ENCODE measurements at places on chromosomes 3 and 15.

GRCh38 chr3:37999836-38000235 is 9.2 kb downstream of the VILL start:
- no peak for DNase-seq

DNA sequence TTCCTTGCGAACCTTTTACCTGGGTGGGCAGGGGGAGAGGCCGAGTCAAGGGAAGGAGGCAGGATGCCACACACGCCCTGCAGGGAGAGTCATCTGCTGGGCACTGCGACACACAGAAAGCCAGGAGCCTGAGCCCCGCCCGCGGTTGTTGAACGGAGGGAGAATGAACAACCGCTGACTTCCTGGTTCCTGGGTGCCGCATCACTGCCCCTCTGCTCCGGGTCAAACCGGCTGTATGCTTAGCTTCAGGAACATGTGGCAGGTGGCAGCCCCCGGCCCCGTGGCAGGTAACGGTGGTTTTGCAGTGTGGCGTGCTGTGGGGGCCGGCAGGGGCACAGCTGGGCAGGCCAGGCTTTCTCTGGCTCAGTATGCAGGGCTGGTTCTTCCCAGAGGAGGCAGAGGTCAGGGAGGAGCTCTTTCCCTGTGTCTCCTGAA is 33.4 kb downstream of the APBA2 start:
- no peak for DNase-seq

GRCh38 chr15:89167267-89168176 is 53.9 kb downstream of the RLBP1 start:
- no peak for DNase-seq

GRCh38 chr3:61683549-61684236 is 122.3 kb downstream of the PTPRG start:
- DNase-seq: no peak

DNA sequence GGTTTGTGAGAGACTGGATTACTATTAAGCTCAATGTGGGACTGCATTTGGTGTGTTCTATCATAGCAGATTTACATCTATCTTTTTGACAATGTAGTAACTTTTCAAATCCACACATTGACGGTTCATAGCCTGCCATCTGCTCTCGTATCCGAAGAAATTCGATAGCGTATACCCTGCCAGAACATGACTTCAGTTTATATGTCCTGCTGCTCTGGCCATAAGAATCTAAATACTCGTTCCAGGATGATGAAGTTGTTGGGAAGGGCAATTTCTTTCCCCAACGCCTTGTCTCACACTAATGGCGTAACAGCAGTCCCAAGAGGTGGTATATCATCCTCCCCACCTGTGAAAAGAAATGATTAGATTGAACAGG is 180.0 kb downstream of the LSAMP start:
- DNase-seq: no peak

- no peak for DNase-seq
Measured at GRCh38 chr3:59424268-59425010, 374.6 kb upstream of the CFAP20DC start.

- no peak for DNase-seq
Measured at GRCh38 chr15:65079580-65079979, 3.0 kb downstream of the KBTBD13 start.

- DNase-seq: no peak
Measured at GRCh38 chr3:37514055-37514665, 339.8 kb upstream of the LRRFIP2 start.

DNA sequence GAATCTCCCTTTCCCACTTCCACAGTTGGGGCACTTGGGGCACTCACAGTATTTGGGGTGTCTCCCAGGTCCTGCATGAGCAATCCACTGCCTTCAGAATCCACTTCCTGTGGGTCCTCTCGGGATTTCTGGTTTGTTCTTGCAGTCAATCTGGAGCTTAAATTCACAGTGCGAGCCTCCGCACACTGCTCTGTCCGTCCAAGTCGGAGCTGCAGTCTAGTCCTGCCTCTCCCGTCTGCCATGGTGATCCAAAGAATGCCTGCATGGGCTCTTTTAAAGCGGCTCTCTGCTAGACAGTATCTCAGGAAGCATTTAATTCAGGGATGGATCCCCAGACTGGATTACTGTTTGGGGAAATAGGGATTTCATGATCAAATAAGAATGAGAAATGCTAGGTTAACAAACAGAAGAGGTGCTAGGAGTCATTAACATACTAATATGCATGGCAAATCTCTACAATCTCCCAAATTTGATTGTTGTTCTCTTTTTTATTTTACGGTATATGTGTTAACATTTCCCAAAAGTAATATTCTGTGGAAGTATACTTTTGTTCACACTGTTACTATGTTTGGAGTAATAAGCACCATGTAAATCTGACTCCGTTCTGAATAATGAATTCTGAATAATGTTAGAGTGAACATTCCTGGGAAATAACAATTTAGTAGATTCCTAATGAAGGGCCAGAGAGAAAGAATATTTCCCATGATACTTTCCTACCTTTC is 142.5 kb downstream of the HCN4 start:
- DNase-seq: no peak

DNA sequence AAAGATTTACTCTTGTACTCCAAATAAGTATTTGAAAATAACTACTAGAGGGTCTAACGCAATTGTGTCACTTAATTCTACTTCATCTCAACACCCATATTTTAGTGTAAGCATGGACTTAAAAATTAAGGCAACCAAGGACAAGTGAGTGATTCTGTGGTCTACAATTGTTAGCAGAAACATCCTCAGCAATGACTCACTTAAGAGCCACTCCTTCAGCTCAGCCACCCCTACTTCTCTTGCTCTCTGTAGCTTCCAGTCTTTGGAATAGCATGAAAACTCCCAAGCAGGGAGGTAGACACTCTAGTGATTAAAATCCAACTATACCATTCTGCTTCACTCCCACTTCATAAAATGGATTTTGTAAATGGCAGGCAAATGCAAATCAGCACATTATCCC is 116.0 kb upstream of the LRRN1 start:
- no peak for DNase-seq

GRCh38 chr3:187504435-187504834 is 136.2 kb downstream of the RTP4 start:
- DNase-seq: no peak

- no peak for DNase-seq
Measured at GRCh38 chr3:161139686-161140085, 34.5 kb upstream of the B3GALNT1 start.

DNA sequence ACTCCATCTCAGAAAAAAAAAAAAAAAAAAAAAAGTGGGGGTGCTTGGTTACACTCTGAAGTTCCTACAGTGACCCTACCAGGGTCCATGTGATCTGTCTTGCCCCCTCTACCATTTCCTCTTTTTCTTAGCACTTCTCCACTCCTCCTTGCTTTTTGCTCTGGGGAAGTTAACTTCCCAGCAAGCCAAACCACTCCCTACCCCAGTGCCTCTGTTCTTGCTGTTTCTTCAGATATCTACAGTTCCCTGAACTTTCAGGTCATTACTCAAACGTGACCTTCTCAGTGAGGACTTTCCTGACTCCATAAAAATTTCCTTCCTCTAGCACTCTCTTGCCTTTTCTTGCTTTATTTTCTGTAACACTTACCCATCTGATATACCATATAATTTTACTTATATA is 61.1 kb upstream of the GCNT3 start:
- DNase-seq: no peak

DNA sequence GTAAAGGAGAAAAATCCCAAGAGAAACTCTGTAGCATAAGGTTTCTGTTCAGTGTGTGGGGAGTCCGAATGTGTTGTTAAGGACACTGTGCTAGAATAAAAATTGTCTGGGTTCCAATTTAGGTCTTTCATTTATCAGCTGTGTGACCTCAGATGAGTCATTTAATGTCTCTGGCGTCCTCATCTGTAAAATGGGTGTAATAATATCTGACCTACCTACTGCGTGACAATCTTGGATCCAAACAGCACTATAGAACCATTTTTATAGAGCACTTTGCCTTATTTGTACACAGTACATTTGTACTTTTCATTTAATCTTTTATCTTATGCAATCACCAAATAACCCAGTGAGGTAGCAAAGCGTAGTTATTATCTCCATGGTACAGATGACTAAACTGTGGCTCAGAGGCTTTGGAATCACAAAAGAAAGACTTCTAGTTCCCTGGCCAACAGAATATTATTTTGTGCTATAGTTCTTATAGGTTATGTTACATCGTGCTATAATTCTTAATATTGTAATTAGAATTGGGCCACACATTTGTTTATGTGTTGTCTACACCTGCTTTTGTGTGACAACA is 46.6 kb upstream of the TNIK start:
- DNase-seq: no peak

GRCh38 chr3:81974751-81975150 is 213.3 kb upstream of the GBE1 start:
- no peak for DNase-seq

- DNase-seq: no peak
Measured at GRCh38 chr15:67564021-67564967, 21.8 kb downstream of the MAP2K5 start.

- DNase-seq: no peak
Measured at GRCh38 chr3:116716490-116716889, 6.9 kb downstream of the TUSC7 start.

DNA sequence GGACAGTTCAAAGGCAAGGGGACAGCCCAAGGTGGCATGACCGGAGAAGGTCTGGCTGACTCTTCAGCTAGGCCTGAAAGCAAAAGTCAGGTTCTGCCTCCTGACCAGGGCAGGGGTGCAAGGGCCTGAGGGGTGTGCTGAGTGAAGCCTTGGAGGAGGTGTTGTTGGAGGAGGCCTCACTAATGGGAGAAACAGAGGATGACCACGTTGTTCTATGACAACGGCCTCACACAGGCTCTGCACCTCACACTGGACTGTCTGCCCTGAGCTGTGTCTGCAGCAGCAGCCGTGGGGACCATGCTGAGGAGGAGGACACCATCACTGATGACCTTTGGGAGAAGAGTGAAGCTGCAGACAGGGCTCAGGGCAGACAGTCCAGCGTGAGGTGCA is 116.9 kb upstream of the ABHD17C start:
- no peak for DNase-seq

DNA sequence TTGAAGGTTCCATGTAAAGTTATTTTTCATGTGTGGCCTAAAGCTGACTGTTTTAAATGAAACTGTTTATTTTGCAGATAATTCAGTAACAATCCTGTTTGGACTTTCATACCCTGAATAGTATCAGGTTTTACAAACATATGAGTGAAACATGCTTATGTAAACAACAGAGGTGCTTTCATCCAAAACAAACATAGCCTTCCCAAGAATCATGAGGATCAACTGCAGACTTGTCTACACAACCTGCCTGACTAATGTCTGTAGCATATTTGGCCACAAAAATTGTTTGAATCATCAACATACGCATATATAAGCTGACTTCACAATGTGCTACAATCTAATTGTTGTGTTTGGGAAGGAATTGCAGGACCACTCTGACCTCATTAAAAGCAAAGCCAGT is 190.4 kb downstream of the DIPK2A start:
- DNase-seq: peak; percentile 65

DNA sequence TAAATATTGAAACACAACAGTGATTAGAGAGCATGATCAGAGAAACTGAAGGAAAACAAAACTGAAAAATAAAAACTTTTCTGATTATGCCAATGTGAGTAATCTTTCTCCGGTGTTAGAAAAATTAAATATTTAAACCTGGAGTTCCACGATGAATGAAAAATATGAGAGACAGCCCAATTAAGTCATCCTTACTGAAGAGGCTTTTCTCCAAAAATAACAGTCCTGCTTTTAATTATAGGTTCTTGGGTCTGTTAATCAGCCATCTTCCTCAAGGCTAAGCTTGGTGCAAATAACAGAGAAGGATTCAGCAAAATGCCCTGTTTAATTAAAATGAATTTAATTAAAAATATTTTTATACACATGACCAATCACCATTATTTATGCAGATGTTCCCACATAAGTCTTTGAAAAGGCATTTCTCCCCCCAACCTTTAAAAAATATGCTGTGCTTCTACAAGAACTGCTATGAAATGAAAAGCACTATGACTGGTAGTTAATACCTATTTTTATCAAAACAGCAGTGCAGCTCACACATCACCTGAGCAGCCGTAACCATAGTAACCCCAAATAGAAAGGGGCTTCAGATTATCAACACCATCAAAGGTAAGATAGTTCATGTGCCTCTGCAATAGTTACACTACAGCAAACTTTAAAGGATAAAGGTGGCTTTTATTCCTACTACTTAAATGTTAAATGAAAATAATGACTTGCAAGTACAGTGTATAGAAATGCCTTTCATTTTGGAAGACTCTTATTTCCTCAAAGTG is 175.7 kb downstream of the SLC9A9 start:
- DNase-seq: no peak

DNA sequence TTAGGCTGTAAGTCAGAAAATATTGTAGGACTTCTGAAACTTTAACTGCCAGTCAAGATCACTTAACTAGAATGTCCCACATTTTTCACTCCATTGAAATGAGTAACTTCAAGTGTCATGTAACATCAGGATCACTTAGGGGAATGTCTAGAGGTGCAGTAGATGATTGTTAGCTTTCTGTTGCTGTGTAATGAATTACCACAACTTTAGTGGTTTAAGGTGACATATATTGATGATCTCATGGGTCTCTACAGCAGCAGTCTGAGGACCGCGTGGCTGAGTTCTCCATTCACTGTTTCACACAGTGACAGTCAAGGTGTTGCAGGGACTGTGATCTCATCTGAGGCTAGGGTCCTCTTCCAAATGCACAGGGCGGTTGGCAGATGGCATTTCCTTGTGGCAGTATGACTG is 82.7 kb downstream of the SLC25A26 start:
- DNase-seq: no peak

DNA sequence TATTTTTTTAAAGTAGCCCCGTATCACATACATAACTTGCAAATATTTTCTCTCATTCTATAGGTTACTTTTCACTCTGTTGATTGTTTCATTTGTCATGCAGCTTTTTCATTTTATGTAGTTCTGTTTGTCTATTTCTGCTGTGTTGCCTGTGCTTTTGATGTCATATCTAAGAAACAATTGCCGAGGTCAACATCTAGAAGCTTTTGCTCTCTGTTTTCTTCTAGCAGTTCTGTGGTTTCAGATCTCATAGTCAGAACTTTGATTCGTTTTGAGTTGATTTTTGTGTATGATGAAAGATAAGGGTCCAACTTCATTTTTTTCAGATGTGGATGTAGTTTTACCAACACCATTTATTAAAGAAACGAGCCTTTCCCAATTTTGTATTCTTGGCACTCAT is 79.5 kb downstream of the CD200 start:
- DNase-seq: no peak

DNA sequence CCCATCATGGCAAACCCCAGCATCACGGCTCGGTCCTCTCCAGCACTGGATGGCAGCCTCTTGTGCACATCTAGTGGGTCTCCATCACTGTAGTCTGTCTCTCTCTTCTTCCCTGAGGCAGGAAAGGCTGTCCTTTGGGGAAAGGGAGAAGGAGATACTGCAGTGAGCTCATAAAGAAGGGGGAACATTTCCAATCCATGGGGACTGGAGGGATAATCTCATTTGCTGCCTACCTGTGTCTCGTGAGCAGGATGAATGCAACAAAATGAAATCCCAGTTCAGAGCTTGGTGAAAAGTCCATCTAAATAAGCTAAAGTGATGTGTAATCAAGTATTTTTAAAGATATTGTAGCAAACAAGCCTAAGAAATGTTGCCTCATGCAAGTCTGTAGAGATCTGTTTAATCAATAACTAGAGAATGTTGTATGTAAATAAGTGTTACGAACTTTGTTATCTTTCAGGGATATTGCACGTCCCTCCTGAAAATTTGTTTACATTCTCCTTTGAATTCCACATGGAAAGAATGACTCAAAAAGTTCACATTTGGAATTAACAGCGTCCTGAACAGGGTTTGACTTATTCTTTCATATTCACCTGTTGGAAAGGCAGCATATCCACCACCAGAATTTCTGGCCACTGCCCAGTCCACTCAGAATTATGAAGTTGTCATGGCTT is at the start of gene KCNMB3:
Gene KCNMB3 (minus strand): TSS at position 312 of the 674 bp plus-strand sequence. CDS start 124 bp downstream, at position 188.
- DNase-seq: no peak
